ENCODE measurements at places on chromosomes 1 and 21. TPM values are rescaled to one million over a fixed set of nuclear protein-coding genes. Genes with fewer than 3 reads are reported as not detected.

DNA sequence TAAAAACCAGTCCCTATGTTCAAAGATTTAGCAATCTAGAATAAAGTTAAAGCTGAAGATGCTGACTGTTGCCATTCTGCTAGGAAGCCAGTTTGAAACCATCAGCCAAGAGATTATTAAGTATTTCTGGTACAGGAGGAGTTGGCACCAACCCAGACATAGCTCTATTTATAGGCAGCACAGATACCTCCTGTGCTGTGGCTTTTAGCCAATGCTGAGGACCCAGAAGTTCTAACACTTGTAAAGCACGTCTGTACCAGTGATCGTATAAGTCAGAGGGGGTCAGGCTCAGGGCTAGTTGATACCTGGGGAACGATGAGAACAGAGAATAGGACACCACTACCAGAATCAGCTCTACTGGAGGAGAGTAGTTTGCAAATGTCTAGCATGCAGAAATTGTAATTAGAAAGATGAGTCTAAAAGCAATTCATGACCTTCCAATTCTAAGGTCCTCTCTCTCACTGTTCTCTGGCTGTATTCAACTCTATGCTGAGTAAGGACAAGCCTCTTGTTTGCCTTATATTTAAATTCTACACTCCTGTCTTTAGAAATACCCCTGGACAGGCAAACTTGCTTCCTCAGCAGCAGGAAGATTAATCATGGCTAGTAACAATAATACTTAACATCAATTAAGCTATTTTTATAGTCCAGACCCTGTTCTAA lies 96.8 kb upstream of the PALMD start:
- peak; percentile 19 for DNase-seq

GRCh38 chr1:17696417-17697301 lies 58.5 kb upstream of the ACTL8 start:
- no peak for DNase-seq

- no peak for DNase-seq
Observed at GRCh38 chr1:20220036-20220435, 33.7 kb upstream of the PLA2G2C start.

Gene HMGCS2
- 0.26 TPM for total RNA-seq

DNA sequence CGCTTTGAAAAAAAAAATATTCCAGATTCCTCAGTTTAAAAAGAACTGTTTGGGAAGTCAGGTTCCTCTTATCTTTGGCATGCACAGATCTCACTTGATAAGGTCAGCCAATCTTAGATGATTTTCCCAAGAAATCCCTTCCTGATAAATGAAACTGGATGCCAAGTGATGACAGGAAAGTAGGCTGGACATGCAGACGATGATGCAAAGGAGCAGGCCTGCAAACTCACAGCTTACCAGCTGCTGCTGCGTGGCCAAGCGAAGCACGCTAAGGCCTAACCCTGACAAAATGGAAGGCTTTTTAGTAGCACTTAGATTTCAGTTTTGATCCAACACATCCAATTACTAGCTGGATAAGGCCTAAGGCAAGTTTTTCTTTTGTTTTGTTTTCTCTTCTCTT lies 10.1 kb downstream of the TADA1 start:
- no peak for DNase-seq

DNA sequence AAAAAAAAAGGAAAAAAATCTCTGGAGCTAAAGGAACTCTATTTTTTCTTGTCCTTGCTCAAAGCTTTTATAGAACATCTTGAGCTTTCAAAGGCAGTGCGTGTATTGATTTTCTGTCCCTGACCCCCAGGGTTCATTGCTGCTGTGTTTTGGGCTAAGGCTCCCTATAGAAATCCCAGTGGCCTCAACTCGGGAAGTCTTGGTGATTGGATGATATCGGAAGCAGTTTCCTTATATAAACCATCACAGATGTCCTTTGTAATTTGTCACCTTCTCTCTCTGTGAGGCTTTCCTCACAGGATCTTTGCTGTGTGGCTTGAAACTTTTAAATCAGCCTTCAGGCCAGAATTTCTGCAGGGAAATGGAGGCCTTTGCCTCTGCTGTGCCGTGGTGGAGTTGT lies 397.7 kb downstream of the RPS6KC1 start:
- DNase-seq = no peak

DNA sequence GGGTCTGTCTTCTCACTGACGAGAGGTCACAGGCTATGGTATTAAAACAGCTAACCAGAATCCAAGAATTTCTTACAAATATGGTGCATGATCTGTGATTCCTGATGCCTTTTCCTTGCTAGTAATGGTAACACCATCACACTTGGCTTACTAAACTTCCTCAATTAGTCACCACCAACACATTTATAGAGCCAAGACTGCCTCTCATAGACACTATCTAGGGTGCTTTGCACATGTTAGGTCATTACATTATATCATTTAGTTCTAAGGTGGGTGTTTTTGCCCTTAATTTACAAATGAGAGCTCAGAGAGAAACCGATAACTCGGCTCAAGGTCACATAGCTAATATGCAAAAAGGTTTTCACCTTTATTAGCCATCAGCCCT lies 8.7 kb downstream of the KIF21B start:
- DNase-seq = no peak

- DNase-seq = no peak
Observed at GRCh38 chr1:110285316-110285715, 53.9 kb upstream of the RBM15 start.

All from pancreas (tissue), 10 donors.